ENCODE measurements at places on chromosomes 5 and 9.

GRCh38 chr9:130626249-130626996 is 38.0 kb upstream of the PRDM12 start:
- DNase-seq, result no peak

DNA sequence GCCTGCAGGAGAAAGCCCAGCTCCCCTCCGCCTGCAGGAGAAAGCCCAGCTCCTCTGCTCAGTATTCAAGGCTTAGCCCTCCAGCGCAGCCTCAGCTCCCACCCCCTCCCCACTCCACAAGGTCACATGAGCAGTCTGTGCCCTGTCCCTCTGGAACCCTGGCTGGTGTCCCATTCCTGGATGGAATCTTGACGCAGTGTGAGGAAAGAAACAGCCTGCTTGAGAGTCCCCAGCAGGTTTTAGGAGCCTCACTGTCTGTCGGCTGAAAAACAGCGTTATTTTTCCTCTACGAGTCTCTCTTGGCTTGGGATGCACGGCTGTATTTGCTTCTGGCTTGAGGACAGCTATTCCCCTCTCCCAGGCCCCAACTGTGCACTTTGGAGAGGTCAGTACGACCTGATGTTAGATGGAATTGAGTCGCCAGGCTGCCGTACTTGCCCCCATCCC is 210.1 kb upstream of the TRIM32 start:
- no peak for DNase-seq

- no peak for DNase-seq
These were observed 24.6 kb downstream of the PDZD2 start for GRCh38 chr5:31663519-31663918.

GRCh38 chr5:109644829-109645228 is 44.9 kb upstream of the MAN2A1 start:
- no peak for DNase-seq

- no peak for DNase-seq
These were observed 630.5 kb downstream of the ACTL7B start for GRCh38 chr9:108225149-108225800.

DNA sequence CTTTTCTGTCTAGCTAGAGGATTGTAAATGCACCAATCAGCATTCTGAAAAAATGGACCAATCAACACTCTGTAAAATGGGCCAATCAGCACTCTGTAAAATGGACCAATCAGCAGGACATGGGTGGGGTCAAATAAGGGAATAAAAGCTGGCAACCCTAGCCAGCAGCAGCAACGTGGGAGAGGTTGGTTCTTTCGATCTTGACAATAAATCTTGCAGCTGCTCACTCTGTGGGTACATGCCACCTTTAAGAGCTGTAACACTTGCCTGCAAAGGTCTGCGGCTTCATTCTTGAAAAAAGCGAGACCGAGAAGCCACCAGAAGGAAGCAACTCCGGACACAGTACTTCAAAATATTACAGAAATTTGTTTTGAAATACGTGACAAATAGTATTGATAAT is 424.6 kb upstream of the CDH9 start:
- DNase-seq, result no peak

DNA sequence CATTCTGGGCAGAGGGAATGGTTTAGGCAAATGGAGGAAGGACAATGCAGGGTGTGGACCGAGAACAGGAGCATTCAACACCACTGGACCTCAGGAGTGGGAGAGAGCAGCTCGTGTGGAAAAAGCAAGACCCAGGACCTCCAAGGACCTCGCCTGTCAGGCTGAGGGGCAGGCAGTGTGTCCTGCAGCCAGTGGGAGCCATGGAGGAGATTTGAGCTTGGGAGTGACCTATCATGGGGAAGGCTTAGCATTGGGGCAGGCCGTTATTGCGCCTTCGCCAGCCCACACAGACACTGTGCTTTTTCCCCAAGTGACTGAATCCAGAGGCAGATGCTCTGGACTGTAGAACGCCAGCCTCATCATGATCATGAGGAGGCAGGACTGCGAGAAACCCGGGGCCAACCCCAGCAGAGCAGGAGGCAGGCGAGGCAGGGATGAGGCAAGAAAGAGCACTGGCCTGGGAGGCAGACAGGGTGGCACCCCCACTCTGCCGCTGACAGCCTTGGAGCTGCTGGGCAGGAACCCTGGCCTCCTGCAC is 3.3 kb downstream of the CDHR2 start:
- DNase-seq, result no peak

DNA sequence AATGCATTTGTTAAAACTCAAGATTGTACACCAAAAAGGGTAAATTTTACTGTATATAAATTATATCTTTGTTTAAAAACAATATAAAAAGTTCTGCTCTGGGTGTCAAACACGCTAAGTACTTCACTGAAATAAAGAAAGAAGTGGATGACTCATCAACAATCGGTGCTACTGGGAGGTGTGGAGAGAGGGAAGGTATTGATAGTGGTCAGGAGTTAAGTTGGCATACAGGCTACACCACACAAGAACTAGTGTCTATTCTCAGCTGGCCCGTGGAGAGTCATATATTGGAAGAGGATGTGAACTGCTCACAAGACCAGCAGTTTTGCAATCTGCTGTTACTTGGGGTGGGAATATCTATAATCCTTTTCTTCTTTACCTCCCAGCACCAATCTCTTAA is 145.7 kb upstream of the TRPC7 start:
- no peak for DNase-seq

GRCh38 chr5:143605403-143606005 is 202.0 kb upstream of the NR3C1 start:
- peak; percentile 11 for DNase-seq

DNA sequence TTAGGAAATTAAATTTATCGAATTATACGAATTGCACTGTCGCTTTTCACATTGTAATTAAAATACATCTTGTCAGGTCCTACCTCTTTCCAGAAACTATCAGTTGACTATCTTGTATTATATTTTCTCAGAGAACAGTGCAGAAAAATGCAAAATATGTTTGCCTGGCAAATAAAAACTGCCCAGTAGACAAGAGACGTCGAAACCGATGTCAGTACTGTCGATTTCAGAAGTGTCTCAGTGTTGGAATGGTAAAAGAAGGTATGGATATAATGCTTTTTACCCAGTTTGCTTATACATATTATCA is 10.8 kb downstream of the NR4A3 start:
- no peak for DNase-seq

DNA sequence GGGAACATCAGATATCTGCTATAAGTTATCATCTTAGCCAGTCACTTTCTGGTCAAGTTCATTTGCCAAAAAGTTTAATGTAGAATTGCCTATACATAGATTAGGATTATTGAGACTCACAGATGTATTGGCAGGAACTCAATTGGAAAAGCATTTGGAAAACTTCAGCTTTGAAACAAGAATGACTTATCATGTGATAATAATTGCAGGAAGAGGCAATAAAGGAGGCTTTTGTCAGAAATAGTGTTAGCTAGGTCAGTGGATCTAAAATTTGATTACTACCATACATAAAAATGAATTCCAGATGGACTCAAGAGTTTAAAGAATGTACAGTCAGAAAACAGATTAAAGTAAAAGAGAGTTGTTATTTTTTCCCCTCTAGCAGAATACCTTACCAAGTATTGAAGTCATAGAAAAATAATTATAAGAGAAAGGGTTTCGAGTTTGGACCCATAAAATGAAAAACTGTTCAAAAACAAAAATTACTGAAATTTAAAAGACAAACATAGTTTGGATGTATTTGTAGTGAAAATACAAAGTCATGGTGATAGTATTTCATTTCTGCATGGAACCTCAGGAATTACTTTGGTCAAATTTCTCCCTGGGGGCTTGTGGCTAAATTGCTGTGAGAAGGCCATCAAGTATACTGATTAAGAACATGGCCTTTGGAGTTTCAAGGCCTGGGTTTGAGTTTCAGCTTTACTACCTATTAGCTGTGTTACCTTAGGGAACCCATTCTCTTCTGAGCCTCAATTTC is 159.9 kb downstream of the TMEM38B start:
- no peak for DNase-seq

DNA sequence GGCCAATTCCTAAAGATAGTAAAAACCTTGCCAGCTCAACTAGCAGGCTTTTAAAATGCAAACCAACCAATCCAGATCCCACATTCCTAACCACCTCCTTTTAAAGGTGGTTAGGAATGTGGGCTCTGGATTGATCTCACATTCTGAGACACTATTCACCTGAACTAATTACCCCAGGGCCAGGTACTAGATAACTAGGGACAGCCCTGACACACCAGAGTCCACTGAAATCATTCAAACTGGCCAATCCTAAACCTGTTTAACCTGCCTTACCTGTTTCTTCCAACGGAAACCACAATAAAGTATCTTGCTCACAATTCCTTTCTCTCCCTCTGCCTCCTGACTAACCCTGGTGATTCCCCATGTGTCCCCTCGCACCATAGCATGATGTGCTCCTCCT is 168.3 kb upstream of the DMAC1 start:
- DNase-seq, result no peak

DNA sequence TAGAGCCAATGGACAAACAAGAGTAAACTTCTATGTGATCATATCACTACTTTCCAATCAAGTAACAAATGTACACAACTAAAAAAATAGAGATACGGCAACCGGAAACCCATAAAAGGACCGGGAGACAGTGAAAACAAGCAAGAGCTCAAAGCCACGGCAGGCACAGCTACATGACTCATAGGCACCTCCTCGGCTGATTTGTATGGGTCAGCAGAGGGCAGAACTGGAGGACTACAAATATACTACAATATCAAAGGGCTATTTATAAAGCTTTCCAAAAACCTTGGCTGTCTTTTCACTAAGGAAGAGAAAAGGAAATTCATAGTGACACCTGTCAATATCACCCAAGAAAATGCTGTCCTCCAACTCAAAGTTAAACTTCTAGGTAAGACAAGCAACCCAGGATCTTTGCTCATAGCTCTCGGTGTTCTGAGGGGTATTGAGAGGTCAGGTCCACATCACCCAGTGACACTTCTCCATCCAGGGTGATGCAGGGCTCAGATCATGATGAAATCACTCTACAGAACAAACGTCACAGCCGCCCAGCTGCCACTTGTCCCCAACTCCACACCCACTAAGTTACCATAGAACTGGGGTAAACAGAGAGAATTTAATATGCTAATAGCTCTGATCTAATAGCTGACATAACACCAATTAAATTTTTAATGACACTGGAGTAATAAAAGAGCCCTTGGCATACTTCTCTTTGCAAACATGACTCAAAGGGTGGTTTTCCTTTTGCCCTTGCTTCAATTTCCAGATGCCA is 41.3 kb downstream of the PFDN1 start:
- peak; percentile 76 for DNase-seq

DNA sequence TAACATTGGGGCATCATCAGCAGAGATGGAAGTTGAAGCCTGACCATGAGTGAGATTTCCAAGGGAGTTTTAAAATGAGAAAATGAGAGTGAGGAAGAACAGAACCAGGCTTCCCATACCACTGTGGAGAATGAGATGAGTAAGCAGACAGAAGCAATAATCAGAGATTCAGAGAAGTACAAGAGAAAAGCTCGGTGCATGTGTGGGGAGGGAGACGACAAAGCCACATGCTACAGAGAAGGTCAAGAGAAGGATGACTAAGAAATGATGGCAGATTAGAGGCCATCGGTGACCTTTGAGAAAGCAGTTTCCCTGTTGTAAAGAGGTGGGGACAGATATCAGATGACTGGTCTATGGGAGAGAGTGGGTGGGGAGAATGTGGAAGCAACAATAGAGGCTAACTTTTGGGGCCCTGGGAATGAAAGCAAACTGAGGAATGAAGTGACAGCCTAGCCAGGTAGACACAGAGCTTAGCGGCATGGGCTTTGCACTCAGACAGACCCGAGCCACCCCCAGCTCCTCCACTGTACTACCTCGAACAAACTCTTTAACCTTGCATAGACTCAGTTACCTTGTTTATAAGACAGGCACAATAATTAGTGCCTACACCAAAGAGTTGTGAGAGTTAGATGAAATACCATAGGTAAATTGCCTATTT is 207.7 kb downstream of the PIK3R1 start:
- DNase-seq, result no peak

GRCh38 chr5:77255617-77256016 is 45.1 kb downstream of the PDE8B start:
- no peak for DNase-seq

DNA sequence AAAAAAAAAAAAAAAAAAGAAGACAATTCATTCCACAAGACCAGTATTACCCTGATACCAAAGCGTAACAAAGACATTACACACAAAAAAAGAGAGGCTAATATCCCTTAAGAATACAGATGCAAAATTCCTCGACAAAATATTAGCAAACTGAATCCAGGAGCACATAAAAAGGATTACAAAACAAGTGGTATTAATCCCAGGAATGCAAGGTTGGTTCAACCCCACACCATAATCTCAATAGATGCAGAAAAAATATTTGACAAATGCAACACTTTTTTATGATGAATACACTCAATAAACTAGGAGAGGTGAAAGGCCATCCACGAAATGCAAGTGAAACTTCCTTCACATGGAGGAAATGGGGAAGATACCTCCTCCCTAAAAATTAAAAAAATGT is 80.1 kb upstream of the TLR4 start:
- no peak for DNase-seq

GRCh38 chr5:176188506-176189193 is 49.6 kb upstream of the SIMC1 start:
- no peak for DNase-seq

DNA sequence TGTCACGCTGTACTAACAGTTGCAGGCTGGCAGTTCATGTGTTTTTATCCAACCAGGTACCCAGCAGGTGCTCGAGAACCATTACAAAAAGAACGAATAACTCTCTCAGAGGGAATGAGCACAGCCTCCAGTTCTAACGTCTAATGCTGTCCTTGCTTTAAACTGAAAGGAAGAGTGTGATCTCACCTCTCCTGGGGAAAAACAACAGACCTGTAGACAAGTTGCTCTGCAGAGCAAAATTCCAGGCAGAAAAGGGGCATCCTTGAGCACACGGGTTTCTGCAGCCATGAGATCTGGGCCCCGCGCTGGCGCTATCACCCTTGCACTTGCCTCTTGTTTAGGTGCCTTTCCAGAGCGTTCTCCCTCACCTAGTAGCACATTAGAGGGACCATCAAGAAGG is 92.5 kb upstream of the DNAH5 start:
- no peak for DNase-seq

DNA sequence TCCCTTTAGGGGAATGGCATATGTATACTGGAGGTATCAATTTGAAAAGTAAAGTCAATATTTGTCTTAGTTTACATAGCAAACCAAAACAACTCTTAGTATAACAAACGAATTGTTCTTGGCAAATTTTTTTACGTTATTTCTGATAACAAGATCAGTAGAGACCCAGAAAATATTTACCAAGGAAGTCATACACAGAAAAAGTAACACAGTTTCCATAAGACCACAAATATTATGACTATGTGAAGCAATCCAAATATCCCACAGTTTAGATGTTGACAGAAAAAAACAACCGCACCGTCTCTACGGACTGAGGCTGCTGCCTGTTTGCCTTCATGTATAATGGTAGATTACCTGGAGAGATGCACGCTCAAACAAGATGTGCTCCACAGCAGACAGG is 46.5 kb upstream of the DAPK1 start:
- no peak for DNase-seq

- DNase-seq, result no peak
These were observed 2.5 kb upstream of the KCNIP1 start for GRCh38 chr5:170501361-170501760.

GRCh38 chr5:113321276-113321675 is 113.5 kb downstream of the TSSK1B start:
- no peak for DNase-seq

- DNase-seq, result no peak
These were observed 122.8 kb downstream of the ENC1 start for GRCh38 chr5:74517700-74518099.
